ENCODE measurements at places on chromosomes 7 and 10.

DNA sequence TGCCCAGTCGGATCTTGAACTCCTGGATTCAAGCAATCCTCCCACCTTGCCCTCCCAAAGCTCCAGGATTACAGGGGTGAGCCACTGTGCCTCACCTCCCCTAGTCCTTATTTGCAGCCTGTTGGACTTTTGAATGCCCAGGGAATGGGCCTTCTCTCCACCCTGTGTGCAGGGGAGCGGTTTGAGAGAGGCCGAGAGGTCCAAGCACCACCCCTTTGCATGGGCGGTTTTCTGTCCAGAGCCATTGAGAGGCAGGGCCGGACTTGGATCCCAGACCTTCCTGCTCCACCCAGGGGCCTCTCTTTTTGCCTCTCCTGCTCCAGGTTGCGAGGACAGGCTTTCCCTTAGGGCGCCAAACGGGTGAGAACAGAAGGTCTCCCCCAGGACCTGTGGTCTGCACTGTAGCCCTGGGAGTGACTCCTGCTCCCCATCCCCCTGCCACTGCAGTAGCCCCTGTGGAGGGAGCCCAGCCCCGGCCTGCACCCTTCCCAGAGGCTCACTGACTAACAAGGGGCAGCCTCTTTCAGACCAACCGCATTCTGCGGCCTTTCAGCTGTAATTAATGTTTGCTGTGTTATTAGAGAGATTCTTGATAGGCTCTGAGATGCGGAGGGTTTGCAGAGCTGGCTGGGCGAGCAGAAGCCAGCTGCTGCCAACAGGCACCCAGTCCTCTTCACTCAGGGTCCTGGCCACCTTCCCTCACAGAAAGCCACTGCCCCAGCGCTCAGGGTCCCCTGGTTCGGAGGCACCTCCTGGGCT is 57.9 kb downstream of the ELFN1 start:
- DNase-seq = no peak
- no peak overlapping the region for H3K4me3 ChIP-seq
- H3K36me3 ChIP-seq = no peaks in the 10 kb centered on the region
- H3K4me1 ChIP-seq = no peaks in the 10 kb centered on the region
- H3K27me3 ChIP-seq = peaks cover 6% of the 10 kb centered on the region

- no peaks in the 10 kb centered on the region for H3K27me3 ChIP-seq
- H3K36me3 ChIP-seq = no peaks in the 10 kb centered on the region
- no peak overlapping the region for H3K4me3 ChIP-seq
- DNase-seq = peak; percentile 13
- no peak overlapping the region for H3K27ac ChIP-seq
Measured at GRCh38 chr10:15363031-15363430, 8.1 kb downstream of the FAM171A1 start.

DNA sequence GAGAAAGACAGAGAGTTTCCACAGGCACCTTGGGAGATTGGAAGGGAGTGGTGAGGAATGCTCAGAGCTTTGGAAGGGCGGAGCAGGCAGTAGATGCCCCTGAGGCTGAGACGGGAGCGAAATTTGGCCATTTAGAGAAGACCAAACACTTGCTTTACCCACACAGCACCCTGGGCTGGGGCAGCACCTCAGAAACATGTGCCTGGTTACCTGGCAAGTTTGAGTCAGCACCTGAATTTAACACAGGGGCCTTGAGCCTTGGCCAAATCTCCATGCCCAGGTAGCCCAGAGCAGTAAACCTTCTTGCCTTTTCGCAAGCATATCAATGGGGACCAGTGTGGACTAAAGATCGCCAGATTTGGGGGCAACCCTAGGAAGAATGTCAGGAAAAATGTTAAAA is 111.9 kb upstream of the NFE2L3 start:
- DNase-seq = no peak
- no peaks in the 10 kb centered on the region for H3K27me3 ChIP-seq
- H3K4me3 ChIP-seq = no peak overlapping the region
- H3K27ac ChIP-seq = no peak overlapping the region
- H3K36me3 ChIP-seq = no peaks in the 10 kb centered on the region

DNA sequence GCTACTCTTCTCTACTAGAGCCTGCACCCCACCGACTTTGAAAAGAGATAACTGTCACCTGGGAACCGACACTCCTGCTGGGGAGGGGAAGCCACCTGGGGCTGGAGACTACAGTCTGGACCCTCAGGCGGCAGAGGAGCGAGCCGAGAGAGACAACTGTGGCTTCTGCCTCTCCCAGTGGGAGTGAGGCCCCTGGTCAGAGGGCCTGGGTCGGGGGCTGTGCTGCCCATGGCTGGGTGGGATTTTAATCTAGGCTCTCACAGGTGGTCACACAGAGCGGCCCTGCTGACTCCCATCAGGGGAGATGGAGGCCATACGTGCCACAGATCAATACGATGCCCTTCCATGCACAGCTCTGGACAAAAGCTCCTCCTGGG is 372.1 kb downstream of the DNAJB6 start:
- no peak overlapping the region for H3K4me3 ChIP-seq
- no peaks in the 10 kb centered on the region for H3K4me1 ChIP-seq
- DNase-seq = no peak
- no peaks in the 10 kb centered on the region for H3K36me3 ChIP-seq

DNA sequence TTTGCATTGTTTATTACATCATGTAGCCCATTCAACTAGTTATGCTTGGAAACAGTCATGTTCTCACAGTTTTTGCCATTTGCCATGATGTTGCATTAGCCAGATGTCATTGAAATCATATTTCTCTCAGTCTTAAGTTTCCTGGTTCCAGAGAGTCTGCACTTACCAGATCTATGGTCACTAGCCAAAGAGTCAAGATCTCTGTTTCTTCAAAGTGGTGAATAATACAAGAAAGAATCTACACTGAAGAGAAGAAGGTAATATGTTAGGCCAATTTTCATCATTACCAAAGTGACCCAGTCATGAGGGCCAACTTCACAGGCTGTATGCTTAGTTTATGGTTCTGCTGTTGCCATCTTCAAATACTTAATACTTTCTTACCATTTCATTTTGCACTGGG is 89.0 kb upstream of the PHYHIPL start:
- peaks cover 2% of the 10 kb centered on the region for H3K27me3 ChIP-seq
- no peaks in the 10 kb centered on the region for H3K4me1 ChIP-seq
- no peak for DNase-seq
- H3K36me3 ChIP-seq = no peaks in the 10 kb centered on the region

DNA sequence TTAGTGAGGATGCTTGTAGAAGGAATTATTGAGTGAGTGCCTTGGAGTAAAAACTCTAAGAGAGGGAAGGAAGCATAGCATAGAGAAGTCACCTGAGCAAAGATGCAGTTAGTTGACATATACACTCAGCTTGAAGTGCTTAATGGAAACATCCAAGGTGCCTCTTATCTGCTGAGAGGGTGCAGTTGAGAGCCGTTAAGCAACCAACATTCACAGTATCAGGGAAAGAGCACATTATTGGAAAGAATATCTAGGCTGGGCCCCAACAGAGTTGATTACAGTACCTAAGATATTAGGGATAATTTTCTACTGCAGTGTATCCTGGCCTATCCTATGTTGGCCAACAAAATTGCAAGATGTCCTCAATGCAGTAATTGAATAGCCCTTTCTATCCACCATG is 302.0 kb downstream of the ETV1 start:
- H3K27me3 ChIP-seq = no peaks in the 10 kb centered on the region
- H3K4me1 ChIP-seq = no peaks in the 10 kb centered on the region
- no peak overlapping the region for H3K27ac ChIP-seq
- no peak overlapping the region for H3K4me3 ChIP-seq
- no peaks in the 10 kb centered on the region for H3K36me3 ChIP-seq

- no peak overlapping the region for H3K27ac ChIP-seq
- no peaks in the 10 kb centered on the region for H3K27me3 ChIP-seq
- no peaks in the 10 kb centered on the region for H3K36me3 ChIP-seq
- peaks cover 4% of the 10 kb centered on the region for H3K4me1 ChIP-seq
- no peak for DNase-seq
Measured at GRCh38 chr10:124150189-124150806, 56.9 kb upstream of the CHST15 start.

GRCh38 chr10:101228153-101228965 is 904 bp downstream of the LBX1 start:
- no peaks in the 10 kb centered on the region for H3K36me3 ChIP-seq
- H3K4me1 ChIP-seq = no peaks in the 10 kb centered on the region
- no peak overlapping the region for H3K4me3 ChIP-seq
- no peak for DNase-seq

- no peaks in the 10 kb centered on the region for H3K4me1 ChIP-seq
- H3K27ac ChIP-seq = no peak overlapping the region
- H3K27me3 ChIP-seq = no peaks in the 10 kb centered on the region
- DNase-seq = no peak
- no peaks in the 10 kb centered on the region for H3K36me3 ChIP-seq
- peak overlapping the region; percentile 31 for H3K4me3 ChIP-seq
Measured at GRCh38 chr10:43202224-43202656, 64.0 kb downstream of the CSGALNACT2 start.

DNA sequence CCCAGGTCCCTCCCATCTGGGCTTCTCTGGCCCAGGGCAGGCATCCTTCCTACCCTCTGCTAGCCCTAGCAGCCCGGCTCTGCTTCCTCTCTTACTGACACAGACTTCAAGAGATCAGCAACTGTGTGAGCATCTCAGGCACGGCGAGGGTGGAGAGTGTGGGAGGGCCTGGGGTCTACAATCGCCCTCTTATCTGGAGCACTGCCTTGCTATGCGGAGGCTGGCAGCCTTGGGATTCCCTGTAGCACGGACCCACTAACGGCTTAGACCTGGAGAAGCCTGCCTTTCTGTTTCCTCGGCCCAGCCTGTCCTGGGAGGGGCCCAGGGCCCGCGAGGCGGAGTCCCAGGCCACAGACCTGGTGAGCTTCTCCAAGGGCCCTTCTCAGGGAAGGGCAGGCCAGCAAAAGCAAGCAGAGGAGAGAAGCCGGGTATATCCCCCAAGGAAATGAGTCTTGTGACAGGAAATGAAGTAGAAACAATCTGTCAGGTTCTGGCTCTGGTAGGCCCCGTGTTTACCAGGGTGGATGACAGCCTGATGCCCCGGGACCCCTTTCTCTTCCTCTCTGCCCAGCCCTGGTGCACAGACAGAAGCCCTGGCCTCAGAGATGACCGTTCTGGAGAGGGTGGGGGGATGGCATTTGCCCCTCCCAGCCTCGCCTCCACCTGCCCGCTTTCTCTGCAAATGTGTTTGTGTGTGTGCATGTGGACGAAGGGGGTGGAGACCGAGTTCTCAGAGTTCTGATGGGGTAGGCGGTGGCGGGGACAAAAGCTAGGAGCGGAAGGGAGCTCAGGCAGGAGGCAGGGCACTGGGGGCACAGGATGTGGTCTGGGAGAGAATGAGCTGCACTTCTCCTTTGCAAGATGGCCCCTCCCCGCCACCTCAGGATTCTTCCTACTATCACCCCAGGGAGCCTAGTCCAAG is 2.5 kb downstream of the LRCH4 start:
- H3K27me3 ChIP-seq = no peaks in the 10 kb centered on the region
- H3K4me3 ChIP-seq = peak overlapping the region; percentile 36
- peak; percentile 67 for DNase-seq
- peaks cover 12% of the 10 kb centered on the region for H3K4me1 ChIP-seq

DNA sequence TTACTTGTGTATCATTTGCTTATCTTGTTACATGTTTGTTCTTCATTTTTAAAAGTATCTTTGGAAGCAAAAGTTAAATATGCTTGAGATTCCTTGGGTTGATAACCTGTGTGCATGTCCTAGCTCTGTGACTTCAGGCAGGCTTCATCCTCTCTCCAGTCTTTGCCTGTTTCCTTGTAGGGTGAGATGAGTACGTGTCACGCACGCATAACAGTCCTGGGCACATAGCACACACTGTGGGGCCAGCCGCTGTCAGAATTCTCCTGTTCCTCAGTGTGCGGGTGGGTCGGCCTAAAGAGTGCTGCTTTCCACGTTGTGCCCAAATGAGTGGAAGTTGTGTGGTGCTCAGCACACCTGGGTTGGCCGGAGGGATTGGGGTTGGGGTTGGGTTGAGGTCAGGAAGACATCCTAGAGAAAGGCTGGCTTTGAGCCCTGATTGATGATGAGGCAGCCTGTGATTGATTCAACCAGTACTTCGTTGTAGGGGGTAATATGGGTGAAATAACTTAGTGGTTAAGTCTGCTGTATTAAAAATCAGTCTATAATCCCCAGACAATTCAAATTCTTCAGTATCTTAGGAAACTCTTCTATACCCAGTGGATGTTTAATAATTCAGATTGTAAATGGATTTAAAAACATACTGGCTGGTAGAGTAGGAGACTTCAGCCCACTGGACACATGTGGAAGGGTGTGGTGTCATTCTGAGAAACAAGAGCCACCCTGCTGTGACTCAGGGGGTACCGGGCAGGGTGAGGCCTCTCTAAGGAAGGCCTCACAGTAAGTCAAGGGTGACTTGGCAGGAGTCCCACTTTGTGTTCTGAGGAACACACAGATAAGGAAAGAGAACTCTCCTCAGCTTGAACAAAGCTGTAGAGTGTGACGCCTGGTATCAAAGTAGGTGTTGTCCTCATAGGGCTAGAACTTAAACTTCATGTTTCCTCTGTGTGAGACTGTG is 54.8 kb downstream of the DAGLB start:
- peaks cover 13% of the 10 kb centered on the region for H3K4me1 ChIP-seq
- H3K4me3 ChIP-seq = no peak overlapping the region
- peak; percentile 77 for DNase-seq
- H3K27ac ChIP-seq = peak overlapping the region; percentile 38

- peak; percentile 47 for DNase-seq
- H3K27me3 ChIP-seq = no peaks in the 10 kb centered on the region
- peaks cover 15% of the 10 kb centered on the region for H3K4me1 ChIP-seq
- H3K4me3 ChIP-seq = no peak overlapping the region
- H3K36me3 ChIP-seq = peaks cover 2% of the 10 kb centered on the region
Measured at GRCh38 chr10:50410066-50410811, 158.9 kb upstream of the ASAH2 start.

DNA sequence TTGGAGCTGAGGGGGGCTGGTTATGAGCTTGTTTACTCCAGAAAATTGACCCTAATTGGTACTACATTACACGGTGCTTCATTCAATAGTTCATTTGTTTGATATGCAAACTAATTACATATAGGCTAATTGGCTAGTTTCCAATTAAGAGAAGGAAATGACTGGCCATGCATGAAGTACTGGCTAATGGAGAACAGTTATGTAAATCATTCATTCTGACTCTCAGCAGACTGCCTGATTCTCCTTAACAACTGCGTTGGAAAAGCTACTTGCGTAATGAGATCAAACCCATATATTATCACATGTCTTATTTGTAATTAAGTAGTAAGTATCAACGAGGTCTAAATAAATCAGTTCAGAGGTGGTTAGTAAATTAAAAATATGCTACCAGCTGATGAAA is 81.8 kb upstream of the CTTNBP2 start:
- no peaks in the 10 kb centered on the region for H3K27me3 ChIP-seq
- H3K4me3 ChIP-seq = no peak overlapping the region
- H3K36me3 ChIP-seq = no peaks in the 10 kb centered on the region
- H3K27ac ChIP-seq = no peak overlapping the region

- peaks cover 46% of the 10 kb centered on the region for H3K36me3 ChIP-seq
- H3K4me3 ChIP-seq = no peak overlapping the region
- no peak overlapping the region for H3K27ac ChIP-seq
- no peaks in the 10 kb centered on the region for H3K27me3 ChIP-seq
Measured at GRCh38 chr10:103651783-103652476, 158.4 kb downstream of the NEURL1 start.

GRCh38 chr7:36227223-36227622 is 74.2 kb downstream of the EEPD1 start:
- peak overlapping the region; percentile 17 for H3K27ac ChIP-seq
- H3K27me3 ChIP-seq = no peaks in the 10 kb centered on the region
- H3K4me1 ChIP-seq = peaks cover 12% of the 10 kb centered on the region
- peak; percentile 72 for DNase-seq
- H3K4me3 ChIP-seq = no peak overlapping the region

- H3K4me3 ChIP-seq = no peak overlapping the region
- H3K36me3 ChIP-seq = no peaks in the 10 kb centered on the region
- H3K27me3 ChIP-seq = no peaks in the 10 kb centered on the region
- H3K27ac ChIP-seq = no peak overlapping the region
- H3K4me1 ChIP-seq = peaks cover 4% of the 10 kb centered on the region
Measured at GRCh38 chr7:16071246-16071857, 350.0 kb downstream of the CRPPA start.

GRCh38 chr10:8951440-8952089 is 897.1 kb downstream of the GATA3 start:
- no peaks in the 10 kb centered on the region for H3K36me3 ChIP-seq
- no peaks in the 10 kb centered on the region for H3K4me1 ChIP-seq
- H3K27ac ChIP-seq = no peak overlapping the region

All from IMR-90 (cell line).